ENCODE measurements at places on chromosomes 5 and 9.

DNA sequence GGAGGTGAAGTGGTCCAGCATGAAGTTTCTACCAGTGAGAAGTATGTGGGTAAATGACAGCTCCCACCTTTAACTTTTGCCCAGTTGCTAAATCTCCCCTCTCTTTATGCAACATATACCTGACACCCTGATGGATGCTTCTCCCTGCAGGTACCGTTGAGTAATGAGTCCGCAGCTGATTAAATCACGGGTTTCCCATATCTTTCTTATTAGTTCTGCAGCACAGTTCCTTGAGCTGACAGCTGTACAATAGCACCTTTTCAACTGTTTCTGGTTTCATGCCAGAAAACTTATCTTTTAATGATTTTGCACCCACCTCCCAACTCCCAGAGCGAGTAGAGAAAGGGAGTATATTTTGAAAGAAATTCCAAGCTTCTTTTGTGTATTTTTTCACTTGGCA, 161.0 kb upstream of the TUT7 start:
- no peak for DNase-seq

DNA sequence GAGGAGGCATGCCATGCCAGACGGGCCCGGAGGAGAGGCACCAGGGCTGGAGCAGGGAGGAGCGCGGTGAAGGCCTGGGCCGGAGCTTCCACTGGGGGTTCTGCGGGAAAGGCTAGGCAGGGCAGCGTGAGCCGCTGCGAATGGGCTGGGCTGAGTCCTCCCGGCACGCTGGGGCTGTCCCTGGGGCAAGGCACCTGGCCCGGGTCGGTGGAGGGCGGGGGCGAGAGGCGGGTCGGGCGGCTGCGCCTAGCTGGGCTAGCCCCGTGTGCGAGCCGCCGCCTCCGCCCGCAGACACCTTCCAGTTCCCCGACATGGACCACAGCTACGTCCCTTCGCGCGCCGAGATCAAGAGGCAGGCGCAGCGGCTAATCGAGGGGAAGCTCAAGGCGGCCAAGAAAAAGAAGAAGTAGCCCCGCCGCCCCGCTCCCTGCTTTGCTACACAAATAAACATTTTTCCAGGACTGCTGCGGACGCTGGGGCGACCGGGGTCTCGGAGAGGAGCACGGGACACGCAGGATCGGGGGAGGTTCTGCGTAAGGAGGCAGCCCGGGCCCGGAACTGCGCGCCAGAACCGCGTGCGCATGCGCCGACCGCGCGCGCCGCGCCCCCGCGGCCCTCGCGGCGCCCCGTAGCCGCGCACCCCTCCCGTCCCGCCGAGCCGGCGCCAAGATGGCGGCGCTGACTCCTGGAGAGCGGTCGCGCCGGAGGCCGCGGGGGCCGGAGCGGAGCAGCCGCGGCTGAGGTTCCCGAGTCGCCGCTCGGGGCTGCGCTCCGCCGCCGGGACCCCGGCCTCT, at the start of gene RABL6:
TSS of gene RABL6 (plus strand) at position 668 of the 794 bp plus-strand sequence. CDS start 249 bp downstream, outside the sequence.
- peak; percentile 87 for DNase-seq

DNA sequence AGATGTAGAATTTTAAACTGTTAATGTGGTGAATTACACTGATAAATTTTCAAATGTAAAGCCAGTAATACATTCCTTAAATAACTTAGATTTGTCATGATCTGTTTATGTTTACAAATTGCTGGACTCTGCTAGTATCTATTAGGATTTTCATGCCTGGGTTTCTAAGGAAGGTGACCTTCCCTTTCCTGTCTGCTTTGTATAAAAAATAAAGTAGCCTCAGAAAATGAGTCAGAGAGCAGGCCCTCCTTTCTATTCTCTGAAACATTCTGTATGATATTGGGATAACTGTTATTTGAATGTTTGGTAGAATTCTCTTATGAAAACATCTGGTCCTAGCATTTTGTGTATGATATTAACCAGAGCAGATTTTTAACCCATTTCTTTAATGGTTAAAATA, 255.3 kb downstream of the SYK start:
- no peak for DNase-seq

- DNase-seq: no peak
These were observed 74.9 kb downstream of the UNC13B start for GRCh38 chr9:35236692-35237091.

DNA sequence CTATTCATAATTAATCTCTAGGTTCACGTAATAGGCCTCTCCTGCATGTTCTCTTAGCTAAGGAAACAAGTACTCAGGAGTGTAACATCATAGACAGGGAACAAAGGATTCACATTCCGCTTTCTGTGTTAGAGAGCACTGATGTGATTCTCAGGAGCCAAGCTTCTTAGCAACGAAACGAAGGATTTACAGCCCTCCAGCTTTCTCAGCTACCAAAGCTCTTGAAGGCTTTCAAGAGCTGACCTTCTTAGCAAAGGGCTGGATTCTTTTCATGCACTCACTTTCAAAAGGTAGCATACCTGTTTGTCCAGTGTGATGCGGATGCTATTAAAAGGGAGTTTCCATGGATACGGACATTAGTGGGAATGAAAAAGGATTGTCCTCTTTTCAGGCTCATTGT, 107.4 kb downstream of the TUSC1 start:
- no peak for DNase-seq

- no peak for DNase-seq
These were observed 116.6 kb upstream of the GAS1 start for GRCh38 chr9:87063871-87064270.

- peak; percentile 65 for DNase-seq
These were observed 831 bp downstream of the INPP5E start for GRCh38 chr9:136438548-136439480.

GRCh38 chr5:109688970-109689739, 572 bp upstream of the MAN2A1 start:
- DNase-seq: peak; percentile 80

- DNase-seq: no peak
These were observed 9.1 kb downstream of the PIK3R1 start for GRCh38 chr5:68224509-68225187.

DNA sequence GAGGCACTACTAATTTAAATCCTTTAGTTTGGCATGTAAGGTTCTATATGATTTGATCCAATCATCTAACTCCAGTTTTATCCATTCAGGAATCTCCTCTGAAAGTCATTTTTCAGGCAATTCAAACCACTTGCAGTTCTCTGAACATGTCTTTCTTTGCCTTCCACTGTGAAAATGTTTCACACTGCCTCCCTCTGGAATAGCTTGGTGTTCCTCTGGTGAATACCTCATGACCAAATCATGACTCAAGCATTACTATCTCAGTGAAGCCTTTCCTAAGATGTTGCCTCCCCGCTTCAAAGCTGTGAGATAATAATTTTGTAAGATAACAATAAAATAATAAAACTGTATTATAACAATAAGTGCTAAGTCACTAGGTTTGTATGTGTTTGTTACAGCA, 981.1 kb downstream of the DTWD2 start:
- DNase-seq: no peak

DNA sequence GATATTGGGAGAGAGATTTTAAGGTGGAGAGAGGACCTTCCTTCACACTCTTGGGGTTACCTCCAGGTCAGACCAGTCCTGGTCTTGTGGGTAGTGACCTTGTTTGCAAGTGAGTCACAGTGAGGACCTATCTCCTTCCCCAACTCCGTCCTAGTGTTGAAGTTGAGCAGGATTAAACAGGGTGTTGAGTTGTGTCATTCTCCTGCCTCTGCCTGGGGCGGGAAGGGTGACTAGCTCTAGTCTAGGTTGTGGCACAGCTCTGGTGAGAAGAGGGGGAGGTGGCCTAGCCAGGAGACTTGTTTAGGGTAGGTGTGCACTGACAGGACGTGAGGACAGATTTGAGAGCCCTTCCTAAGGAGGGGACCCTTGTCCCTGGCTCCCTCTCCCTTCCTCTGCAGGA, 119.6 kb upstream of the PITX1 start:
- DNase-seq: no peak

DNA sequence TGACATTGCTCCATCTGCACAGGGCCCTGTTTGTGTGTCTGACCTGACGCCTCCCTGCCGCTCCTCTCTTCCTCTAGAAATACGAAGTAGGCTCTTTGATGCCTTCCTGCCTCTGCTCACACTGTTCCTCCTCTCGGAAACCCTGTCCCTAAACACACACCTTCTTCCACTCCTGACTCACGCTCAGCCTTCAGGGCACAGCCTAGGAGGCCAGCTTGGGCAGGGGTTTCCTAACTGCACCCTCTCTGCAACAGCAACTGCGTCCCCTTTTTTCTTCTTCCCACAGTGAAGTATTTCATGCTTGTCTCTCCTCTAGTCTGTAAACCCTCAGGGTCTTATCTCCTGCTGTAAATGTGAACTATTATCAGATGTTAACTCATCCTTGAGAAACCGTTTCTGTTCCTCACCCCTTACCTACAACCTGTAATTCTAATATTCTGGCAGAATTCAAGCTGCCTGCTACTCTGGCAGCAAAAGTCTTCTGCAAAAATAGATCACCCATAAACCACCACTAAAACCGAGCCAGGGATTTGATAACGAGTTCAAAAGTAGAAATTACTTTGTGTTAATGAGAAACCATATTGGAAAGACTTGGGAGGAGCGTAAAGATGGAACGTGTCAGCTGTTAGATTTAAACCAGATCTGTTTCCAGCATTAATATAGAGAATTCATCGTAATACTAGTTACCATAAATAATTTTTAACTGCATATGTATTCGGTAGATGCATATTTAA, 100.2 kb downstream of the DAPK1 start:
- DNase-seq: no peak

DNA sequence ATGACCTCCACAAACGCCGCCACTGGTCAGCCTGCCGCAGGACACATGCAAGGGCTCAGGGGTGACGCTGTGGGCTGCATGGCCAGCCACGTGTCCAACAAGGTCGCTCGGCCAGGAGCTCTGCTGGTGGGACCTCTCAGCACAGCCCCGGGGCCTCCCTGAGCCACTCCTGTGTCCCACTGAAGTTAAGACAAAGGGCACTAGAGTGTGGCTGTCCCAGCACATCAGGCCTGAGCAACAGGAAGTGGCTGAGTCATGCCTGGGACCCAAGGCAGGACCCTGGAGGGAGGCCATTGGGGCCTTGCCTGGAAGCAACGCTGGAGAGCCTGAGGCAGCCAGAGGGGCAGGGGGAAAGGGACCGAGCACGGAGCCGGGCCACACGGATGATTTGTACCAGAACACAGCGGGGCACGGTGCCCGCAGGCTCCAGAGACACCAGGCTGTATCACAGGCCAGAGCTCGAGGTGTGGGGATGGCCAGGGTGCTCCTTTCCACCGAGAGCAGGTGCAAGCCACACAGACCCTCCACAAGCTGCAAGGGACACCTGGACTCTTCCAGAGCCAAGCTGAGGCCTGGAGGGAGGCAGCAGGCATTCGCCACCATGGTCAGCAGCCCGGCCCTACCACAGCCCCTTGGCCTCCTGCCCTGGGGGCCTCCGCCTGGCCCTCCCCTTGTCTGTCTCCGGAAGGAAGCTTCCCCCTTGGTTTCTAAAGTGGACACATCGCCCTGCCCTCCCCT, 6.5 kb upstream of the TMEM210 start:
- no peak for DNase-seq

DNA sequence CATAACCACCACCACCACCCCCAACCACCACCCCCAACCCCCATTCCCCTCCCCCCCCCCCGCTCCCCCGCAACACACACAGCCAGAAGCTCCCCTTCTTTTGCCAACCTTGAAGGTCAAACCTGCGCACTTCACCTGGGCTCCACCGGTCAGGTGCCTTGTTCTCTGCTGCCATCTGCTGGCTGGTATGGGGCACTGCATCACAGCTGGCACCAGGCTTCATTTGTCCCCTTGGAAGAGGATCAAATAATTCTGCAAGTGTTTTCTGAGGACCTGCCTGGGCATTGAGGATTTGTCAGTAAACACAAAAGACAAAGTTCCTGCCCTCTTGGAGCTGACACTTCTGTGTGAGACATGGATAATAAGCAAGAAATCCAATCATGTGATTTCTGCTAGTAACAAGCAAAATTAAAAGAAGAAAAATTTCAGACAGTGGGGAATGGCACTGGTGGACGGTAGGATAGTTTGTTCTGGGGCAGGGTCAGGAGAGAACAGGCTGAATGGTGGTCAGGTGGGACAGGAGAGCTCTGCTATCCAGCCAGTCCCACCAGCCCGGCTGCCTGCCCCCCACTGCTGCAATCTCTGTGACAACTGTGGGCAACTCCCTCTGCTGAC, 55.6 kb upstream of the LMX1B start:
- peak; percentile 71 for DNase-seq

DNA sequence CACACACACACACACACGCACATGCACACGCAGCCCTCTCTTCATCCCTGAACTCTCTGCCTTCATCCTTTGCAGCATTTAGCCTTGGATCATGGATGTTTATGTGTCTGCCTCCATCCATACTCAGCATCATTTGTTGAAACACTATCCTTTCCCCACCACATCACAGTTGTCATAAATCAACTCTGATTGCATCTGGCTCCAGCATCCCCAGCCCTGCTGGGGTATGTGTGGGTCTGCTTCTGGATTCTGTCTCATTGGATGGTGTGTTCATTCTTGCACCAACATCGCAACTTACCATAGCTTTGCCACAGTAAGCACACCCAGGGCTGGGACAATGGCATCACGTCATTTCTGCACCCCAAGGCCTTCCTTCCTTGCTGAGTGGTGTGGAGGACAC, 175.4 kb downstream of the RGS3 start:
- no peak for DNase-seq

- DNase-seq: no peak
These were observed 18.9 kb downstream of the ALDH1A1 start for GRCh38 chr9:72933730-72934665.

- no peak for DNase-seq
These were observed 566.0 kb downstream of the CAAP1 start for GRCh38 chr9:26326563-26326962.

DNA sequence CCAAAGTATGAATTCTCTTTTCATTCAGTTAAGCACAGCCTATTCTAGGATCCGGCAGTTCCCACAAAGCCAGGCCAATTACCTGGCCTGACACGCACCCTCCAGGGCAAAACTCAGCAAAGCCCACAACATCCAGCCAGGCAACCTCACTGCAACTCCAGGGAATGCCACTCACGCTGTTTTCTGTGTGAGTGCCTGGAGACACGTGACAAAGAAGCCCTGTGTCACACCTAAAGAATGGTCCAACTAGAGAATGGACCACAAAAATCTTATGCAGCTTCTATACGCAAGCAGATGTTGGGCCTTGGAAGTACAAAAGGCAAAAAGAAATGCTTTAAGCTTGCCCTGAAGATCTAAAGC, 20.2 kb downstream of the RETREG1 start:
- no peak for DNase-seq

GRCh38 chr5:178587763-178588611, 2.2 kb downstream of the COL23A1 start:
- DNase-seq: no peak

DNA sequence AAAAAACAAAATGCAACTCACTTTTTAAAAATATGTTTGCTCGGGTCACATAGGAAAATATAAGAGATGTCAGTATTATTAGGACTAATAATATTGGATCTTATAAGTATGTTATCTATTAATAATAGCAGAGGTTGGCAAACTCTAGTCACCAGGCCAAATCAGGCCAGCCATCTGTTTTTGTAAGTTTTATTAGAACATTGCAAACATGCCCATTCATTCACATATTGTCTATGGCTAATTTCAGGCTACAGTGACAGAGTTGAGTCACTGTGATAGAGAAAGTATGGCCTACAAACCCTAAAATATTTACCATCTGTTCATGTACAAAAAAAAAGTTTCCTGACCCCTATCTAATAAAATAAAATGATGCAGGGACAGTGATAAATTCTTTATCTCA, 97.7 kb upstream of the CDH6 start:
- no peak for DNase-seq

All from activated T-cell treated with anti-CD3 and anti-CD28 coated beads, Interleukin-2, amount 50 U/mL, for 1 hour (primary cell).